NCI-H1930 (cell line): ENCODE measurements at places on chromosomes 4 and X.

GRCh38 chrX:63426519-63426918 lies 75.4 kb upstream of the SPIN4 start:
- DNase-seq, result no peak

DNA sequence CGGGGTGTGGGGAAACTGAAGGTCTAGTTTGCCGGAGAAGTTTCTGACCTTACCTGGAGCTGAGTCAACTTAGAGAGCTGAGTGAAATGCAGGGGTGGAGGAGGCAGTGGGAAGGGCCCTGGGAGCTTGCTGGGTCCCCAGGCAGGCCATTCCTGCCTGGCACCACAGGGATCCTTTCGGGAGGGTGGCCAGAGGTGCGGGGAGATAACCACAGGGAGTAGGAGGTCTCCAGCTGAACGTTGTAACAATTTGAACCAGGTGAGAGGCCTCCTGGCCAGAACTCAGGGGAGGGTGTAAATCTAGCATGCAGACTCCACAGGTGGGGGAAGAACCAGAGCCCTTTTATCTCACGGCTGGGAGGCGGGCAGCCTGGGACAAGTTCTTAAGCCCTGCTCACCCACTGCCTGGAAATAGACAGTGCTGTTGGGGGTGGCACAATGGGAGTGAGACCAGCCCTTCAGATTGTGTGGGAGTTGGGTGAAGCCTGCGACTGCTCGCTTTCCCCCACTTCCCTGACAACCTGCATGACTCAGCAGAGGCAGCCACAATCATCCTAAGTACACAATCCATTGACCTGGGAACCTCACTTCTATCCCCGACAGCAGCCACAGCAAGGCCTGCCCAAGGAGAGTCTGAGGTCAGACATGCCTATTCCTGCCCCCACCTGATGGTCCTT lies 247.4 kb downstream of the ADGRA3 start:
- no peak for DNase-seq

GRCh38 chrX:53084043-53084570 lies 1.9 kb downstream of the TSPYL2 start:
- DNase-seq, result no peak

GRCh38 chr4:187942968-187943367 lies 52.6 kb upstream of the ZFP42 start:
- no peak for DNase-seq

- DNase-seq, result no peak
Measured at GRCh38 chrX:20418379-20419150, 151.9 kb upstream of the RPS6KA3 start.

DNA sequence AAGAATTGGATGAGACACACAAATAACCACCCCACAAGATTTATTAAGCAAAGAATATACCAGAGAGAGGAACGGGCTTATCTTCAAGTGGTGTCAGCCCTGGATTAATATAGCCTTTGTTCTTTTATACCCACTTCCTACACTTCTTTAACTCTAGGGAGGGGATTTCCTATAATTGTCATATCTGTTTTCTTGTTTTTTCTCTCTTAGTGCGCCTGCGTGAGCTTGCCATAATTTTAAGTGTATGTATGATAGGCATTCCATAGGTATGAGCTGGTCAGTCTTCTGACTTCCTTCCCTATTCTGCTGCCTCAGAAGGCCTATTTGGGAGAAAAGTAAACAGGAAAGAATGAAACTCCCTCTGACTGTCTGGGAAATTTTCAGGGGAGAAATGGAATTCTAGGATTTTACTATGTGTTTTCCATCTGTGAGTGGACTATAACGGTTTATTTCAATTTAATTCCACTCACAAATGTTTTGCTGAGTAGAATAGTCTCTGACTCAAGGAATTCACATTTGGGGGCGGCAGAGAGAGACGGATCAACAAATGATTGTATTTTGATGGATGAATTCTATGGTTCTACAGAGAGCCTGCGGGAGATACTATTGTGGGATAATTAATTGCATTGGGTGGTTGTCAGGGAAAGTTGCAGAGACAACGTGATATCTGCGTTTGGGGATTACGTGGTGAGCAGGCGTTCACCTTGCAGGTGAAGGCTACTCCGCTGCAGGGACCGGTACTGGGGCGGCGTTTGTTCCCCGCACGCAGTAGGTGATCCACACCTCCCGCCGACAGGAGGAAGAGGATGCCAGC lies 626 bp upstream of the CEP135 start:
- no peak for DNase-seq

DNA sequence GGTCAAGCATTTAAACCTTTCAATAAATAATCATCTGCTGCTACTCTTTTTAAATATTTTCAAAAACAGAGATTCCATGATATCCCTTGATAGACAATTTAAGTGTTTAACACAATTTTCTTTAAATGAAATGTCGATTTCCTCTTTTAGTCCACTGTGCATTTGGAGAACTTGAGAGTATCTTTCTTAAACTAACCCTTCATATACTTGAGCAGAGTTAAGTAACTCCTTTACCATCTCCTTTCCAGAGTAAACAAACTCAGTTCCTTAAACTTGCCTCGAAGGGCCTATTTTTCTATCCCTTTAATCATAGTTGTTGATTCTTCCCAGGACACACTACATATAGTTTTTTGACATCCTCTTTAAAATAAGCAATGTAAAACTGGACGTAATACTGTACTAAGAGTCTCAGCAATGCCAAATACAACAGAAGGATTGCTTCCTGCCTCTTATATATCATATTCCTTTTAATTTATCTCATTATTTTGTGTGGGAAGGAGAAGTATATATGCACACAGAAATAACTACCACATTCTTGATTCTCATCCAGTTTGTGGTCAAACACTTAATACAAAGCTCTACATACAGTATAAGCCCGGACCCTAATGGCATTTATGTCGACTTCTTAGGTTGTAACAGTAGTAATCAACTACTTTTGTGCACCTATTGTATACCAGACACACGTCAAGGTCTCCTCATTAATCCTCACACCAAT lies 22.8 kb downstream of the RAB28 start:
- no peak for DNase-seq

GRCh38 chr4:23932186-23932585 lies 42.3 kb upstream of the PPARGC1A start:
- DNase-seq, result no peak

- DNase-seq, result no peak
Measured at GRCh38 chr4:73607375-73608033, 12.7 kb downstream of the RASSF6 start.

DNA sequence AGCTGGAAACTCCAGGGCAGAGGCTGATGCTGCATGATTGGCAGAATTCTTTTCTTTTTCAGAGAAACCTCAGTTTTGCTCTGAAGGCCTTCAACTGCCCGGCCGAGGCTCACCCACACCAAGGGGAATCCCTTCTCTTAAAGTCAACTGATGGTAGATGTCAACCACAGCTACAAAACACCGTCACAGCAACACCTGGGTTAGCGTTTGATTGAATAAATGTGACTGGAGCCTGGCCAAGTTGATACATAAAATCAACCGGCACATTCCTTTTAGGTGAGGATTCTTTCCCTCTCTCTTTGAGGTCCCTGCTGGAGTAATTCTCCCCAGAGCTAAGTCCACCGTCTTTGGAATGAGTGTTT lies 15.2 kb upstream of the KIAA0232 start:
- no peak for DNase-seq

GRCh38 chr4:91111556-91111955 lies 984.4 kb downstream of the CCSER1 start:
- DNase-seq, result no peak

DNA sequence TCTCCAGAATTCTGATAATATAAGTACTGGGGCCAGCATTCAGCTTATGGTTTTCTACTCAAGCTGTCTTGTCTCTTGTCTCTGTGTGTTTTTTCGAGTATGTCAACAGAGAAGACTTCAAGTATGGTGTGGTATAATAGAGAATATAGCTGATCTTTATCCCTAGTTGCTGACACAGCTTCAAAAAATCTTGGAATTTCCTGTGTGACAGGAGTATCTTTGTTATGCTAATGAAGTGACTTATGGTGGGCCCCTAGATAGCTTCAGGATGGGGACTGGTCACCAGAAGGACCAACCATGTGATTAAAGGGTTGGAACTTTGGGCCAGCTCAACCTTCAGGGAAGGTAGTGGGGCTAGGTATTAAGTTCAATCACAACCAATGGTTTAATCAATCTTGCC lies 2.9 kb downstream of the GPRASP3 start:
- DNase-seq, result no peak

- no peak for DNase-seq
Measured at GRCh38 chrX:105460376-105460775, 239.9 kb upstream of the TEX13A start.

- DNase-seq, result no peak
Measured at GRCh38 chrX:63525491-63525890, 174.4 kb upstream of the SPIN4 start.

DNA sequence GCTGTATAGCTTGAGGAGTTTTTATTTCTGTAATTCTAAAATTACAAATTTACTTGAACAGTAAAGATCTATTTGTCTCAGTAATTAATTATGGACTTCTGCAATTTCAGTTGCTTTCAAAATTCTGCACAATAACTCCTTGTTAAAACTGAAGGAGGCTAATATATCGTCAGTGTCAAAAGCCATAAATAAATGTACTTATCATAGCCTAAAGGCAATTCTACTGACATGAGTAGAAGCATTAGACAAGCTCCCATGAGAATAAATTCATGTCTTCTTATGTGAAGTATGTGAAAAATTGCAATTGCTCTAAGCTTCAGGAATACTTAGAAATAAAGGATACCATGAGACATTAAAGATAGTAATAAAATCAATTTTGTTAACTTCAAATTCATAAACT lies 381.2 kb upstream of the PCDH10 start:
- no peak for DNase-seq

GRCh38 chr4:158624889-158625478 lies 46.7 kb downstream of the C4orf46 start:
- DNase-seq, result peak; percentile 58

GRCh38 chrX:27186671-27187070 lies 276.5 kb downstream of the PPP4R3C start:
- DNase-seq, result no peak

DNA sequence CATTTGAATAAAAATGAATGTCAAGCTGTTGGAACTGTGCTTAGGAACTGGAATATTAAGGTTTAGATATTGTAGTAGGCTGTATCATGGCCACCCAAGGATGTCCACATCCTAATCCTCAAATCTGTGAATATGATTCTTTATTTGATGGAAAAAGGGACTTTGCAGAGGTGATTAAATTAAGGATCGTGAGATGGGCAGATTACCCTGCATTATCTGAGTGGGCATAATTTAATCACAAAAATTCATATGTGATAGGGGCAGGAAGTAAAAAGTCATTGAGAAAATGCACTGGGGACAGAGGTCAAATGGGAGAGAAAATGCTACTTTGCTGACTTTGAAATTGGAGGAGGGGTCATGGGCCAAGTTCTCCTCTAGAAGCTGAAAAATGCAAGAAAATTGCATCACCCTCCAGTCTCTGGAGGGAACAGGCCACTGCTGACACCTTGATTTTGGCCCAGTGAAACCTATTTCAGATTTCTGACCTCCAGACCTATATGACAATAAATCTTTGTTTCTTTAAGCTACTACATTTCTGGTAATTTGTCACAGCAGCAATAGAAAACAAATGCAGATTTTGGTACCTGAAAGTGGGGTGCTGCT lies 521.4 kb downstream of the PCDH7 start:
- no peak for DNase-seq

- no peak for DNase-seq
Measured at GRCh38 chr4:181536811-181537434, 706.3 kb upstream of the TENM3 start.

GRCh38 chrX:14670819-14671218 lies 141.5 kb downstream of the GLRA2 start:
- DNase-seq, result no peak

GRCh38 chrX:130769835-130770234 lies 133.2 kb downstream of the ENOX2 start:
- DNase-seq, result no peak

- no peak for DNase-seq
Measured at GRCh38 chr4:107380836-107381438, 339.1 kb downstream of the PAPSS1 start.

GRCh38 chrX:56995271-56995994 lies at the start of gene SPIN3:
Gene SPIN3 (minus strand): TSS chrX:56995541. CDS start chrX:56994947, 594 bp downstream.
- peak; percentile 77 for DNase-seq

- DNase-seq, result no peak
Measured at GRCh38 chr4:141331534-141332358, 111.1 kb downstream of the ZNF330 start.

DNA sequence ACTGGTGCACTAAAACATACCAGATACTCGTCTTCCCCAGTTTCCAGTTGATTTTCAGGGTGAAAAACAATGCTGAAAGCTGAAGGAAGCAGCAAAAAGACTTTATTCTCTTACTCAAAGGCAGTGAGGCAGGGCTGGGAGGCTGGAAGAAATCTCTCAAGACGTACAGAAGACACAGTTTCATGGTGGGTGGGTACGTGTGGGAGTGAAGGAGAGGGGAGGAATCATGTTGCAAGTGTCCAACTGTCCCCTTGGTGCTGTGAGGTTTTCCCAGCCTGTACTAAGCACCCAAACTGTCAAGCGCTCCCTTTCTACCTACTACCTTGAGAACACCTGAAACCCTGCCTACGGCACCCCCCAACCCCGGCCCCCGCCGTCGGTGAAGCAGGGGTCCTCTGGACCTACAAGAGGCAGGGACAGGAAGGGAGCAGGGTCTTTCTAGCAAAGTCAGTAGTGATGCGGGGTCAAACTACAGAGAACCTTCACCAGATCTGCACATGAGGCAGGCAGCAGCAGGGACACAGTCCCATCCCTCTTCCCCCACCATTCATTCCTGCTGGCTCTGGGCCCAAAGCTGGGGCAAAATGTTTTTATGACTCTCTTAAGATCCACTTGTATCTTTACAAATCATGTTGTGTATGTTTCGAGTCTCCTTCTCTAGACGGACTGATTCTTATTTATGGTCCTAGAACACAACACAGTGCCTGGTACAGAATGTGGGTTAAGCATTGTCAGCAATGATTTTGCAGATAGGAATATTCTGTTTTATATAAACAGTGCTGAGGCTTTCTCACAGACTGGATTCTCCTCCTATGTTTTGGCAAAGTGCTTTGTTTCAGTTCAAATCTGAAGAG lies 2.4 kb upstream of the SETD7 start:
- DNase-seq, result no peak

- no peak for DNase-seq
Measured at GRCh38 chr4:87476934-87477333, 52.2 kb downstream of the SPARCL1 start.

- no peak for DNase-seq
Measured at GRCh38 chrX:69396916-69397315, 107.2 kb upstream of the NALF2 start.

GRCh38 chr4:148072789-148073188 lies 340.9 kb downstream of the ARHGAP10 start:
- DNase-seq, result no peak

GRCh38 chr4:110195561-110196205 lies 2.7 kb downstream of the ELOVL6 start:
- DNase-seq, result no peak

- DNase-seq, result no peak
Measured at GRCh38 chr4:98642991-98643426, 15.4 kb downstream of the TSPAN5 start.

DNA sequence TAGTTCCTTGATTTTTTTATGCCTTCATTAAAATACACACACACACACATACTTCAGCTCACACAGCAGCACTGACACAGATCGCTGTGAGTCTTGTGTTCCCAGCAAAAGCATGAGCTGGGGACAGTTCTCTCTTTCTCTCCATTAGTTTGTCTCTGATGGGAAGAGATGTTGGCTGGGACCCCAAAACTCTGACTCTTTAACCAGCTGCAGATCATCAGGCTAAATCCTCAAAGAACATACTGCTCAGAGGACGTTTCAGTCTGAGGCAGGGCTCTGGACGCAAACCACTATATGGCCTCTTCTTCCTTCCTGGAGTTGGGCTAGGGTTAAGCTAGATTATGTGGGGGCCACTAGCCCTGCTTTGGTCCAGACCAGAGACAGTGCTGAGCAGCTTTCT lies 109.6 kb downstream of the NHSL2 start:
- no peak for DNase-seq

- DNase-seq, result no peak
Measured at GRCh38 chr4:6929812-6930464, 20.3 kb downstream of the TBC1D14 start.
